ENCODE measurements at places on chromosomes 3 and 15.

- DNase-seq: no peak
These were observed 180.9 kb upstream of the TBL1XR1 start for GRCh38 chr3:177378168-177378567.

DNA sequence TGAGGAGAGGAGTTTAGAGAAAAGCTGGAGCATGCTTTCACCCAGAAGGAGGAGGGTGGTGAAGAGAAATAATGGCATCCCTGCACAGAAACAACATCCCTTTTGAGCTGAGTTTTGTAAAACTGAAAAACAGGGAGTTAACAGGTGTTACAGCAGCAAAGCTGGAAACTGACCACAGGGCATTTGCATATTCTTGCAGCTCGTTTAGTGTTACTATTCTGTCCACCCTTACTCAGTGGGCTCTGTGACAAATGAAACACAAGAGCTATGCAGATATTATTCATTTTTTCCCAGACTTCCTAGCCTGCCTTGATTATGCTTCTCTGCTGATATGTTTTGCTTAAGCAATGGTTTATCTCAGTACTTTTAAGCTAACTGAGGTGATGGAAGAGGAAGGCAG, 272.0 kb downstream of the NEK10 start:
- no peak for DNase-seq

DNA sequence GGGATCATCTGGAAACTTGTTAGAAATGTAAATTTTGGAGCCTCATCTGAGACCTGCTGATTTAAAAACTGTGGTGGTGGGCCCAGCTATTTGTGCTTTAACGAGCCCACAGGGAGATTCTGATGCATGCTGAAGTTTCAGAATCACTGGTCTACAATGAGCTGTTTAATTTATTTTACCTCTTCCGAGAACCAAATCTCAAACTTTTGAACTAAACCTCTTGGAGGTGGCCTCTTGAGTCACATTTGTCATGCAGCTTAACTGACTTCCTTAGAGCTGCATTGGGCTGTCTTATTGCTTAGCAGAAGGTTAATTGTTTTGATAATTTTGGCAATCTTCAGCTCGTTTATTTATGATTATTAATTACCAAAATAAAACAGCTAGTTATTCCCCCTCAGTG, 112.1 kb upstream of the NPHP3 start:
- no peak for DNase-seq

DNA sequence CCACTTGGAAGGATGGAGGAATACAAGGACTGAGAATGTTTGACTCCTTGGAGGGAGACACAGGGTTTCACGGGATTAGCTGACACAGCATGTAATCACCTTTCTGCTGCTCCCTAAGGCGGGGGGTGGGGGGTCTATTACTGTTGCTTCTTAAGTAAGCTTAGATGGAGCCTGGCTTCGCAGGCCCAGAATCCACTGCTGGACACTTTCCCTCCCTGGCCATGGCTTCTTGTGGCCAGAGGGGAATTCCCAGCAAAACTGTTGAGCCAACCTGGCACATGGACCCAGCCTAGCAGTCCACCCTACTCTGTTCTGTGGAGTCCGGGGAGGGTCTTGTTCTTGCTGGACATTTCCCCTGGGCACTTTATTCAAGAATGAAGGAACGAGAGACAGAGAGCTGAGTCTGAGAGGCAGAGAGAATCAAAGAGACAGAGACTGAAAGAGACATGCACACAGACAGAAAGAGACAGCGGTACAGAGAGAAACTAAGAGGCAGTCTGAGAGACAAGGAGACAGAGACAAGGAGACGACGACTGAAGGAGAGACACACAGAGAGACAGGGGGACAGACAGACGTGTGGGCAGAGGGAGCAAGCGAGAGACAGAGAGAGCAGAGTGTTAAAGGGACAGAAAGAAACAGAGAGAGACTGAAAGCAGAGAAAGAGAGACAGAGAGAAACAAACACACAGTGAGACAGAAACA, 55.6 kb upstream of the DLG1 start:
- no peak for DNase-seq

DNA sequence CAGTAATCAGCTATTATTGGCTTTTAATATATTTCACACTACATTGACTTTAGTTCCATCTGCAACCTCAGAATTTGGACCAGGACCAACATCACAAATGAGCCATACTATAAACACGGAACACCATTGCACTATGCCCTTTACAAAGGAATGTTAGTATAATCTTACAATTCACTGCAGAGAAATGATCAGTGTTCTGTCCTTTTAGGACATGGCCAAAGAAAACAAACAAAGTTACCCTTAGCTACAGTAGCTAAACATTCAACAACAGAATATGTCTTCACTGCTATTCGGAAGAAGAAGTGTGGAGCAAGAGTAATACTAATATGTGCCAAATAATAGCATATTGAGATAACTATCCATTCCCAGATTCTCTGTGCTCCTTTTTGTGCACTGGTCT, 90.4 kb downstream of the NAALADL2 start:
- DNase-seq: no peak
